Activated naive CD4-positive, alpha-beta T cell treated with anti-CD3 and anti-CD28 coated beads for 36 hours (primary cell): ENCODE measurements at places on chromosomes 5 and 9.

DNA sequence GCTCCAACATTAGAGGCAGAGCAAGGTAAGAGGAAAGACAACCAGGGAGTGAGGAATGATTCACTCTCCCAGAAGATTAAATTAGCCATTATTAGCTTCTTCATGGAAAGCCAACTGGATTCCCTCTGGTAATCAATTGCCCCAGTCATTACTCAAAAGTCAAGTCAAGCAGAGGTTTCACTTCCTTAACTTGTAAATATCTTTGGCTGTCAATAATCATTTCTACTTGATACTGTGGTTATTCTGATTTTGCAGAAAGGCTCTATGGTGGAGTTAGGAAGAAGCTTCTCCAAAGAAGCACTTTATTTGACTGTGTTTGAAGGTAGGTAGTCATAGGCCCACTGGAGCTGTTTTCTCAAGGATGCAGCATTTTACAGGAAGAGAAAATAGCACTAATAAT lies 78.0 kb downstream of the JAKMIP2 start:
- DNase-seq: no peak

DNA sequence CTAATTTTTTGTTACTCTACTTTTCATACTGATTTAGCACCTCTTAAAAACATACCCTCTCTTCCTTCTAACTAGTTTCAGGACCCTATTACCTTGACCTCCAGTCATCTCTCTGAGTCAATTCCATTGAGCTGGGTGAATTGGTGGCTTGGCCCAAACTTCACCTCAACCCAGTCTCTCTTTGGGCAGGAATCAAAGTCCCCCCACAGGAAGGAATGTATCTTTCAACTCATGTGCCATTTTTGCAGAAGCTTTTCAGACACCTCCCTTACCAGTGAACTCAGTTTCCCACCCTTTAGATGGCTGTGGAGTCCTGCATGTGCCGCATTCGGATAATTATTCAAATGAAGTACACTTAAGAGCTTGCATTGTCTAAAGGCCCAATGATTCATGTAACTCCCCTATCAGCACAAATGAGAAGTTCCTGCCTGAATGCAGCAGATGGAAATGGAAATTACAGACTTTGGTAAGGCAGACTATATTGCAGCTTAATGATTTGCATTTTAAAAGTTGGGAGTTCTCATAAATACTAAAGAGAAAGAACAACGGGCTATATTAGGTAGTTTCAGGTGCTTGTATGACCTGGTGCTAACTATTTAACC lies 693.5 kb downstream of the PTPRD start:
- no peak for DNase-seq

- no peak for DNase-seq
Observed at GRCh38 chr5:145445027-145445426, 390.1 kb downstream of the PRELID2 start.

DNA sequence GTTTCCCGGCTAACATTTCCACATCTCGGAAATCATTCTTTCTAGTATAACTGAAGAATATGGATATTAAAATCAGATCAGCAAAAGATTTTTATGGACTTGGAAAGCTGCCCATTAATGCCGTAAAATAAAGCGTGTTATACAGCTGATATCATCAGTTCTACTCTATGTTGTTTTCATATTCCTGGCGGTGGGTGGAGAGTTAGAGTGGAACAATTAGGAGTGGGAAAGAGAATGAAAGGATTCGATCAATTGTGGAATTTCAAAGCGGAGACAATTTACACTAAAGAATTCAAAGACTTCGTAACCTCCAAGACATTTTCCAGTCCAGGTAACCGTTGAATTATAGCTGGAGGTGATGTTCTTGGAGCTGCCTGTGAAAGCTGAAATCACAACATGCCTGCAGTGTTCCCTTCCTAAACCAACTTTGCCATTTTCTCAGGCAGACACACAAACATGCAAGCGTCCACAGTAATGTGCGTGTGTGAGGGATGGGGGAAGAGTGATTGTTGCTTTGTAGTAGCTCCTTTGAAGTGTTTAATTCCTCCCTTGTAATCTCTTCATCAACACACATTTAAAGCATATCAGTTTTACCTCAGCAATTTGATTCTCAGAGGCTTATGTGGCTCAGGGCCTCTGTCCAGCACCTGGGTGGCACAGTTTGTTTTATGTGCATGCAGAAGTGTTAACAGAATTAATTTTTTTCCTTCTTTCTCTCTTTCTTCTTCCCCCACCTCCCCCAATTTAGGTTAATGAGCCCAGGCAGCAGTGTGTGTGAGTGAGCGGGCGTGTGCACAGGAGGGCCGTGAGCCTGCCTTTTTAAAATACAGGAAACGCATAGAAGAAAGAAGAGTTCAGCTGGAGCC lies 544.1 kb downstream of the RAB3C start:
- no peak for DNase-seq

DNA sequence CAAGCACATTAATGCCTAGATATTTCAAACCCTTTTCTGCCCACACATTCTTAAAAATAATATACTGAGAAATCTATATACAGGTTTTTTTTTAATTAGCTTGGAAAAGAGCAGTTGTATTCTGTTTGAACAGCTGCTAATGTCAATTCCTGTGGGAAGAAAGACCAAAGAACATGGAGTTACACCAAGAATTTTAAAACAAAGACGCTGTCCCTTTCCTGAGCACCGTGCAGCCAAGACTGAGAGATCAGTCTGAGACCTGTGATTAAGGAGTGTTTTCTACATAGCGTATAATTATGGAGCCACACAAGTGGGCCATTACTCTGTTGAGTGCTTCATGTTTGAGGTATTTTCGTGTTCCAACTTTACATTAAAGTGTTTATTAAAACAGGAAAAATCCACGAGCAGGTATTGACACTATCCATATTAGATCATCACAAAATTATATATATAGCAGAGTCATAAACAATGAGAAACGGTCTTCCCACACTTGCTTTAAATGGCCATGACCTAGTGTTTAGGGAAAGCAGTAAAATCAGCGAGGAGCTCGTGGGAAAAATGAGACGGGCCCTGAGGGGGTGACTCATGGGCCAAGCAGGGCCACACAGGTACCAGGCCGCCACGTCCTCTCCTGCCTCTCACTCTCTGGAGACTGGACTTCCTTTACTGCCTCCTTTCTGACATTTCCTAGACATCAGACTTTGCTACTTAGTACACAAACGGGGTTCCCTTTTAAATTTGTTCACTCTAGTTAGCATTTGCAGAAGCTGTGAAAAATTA lies 153.1 kb upstream of the OTULINL start:
- no peak for DNase-seq

GRCh38 chr5:485946-486491 lies 38.2 kb downstream of the SLC9A3 start:
- peak; percentile 44 for DNase-seq

DNA sequence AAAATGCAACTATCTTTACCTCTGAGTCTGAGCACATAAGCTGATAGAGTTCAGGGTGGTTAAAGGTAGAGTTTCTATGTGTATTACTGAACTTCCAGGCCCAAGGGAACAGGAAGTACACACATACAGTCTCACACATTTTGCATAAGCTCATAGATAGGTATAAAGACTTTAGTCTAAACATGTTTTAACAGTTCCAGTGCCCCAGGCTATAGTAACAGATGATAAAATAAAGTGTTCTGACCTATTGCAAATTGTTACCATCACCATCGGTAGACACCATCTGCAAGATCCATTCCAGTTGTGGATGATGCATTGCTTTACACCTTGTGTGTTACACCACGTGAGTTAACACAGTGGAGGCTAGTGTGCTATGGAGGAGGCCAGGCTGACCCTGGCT lies 95.8 kb downstream of the TMEM174 start:
- DNase-seq: no peak

- DNase-seq: peak; percentile 16
Observed at GRCh38 chr9:125747765-125748445, 732 bp downstream of the PBX3 start.

DNA sequence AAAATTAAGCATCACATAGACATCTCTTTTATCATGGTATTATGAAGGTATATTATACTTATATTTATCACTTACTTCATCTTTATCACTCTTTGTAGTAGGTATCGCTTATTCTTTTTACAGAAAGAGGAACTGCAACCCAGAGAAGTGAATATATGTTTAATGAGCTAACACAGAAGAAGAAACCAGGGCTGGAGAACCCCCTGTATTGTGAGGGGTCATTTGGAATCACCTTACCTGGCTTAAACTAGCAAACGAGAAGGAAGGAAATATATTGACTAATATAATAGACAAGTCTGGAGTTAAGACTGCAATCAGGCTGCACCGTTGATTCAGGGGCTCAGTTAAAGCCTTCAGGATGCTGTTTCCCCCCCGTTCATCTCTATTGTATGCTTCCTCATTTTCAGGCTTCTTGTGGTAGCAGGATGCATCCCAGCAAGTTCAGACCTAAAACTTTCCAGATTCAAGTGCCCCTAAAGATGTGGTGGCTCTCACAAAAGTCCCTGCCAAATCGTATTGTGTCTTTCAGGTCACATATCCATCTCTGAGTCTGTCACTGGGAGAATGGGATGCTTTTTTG lies 146.4 kb downstream of the GCNT1 start:
- DNase-seq: no peak

DNA sequence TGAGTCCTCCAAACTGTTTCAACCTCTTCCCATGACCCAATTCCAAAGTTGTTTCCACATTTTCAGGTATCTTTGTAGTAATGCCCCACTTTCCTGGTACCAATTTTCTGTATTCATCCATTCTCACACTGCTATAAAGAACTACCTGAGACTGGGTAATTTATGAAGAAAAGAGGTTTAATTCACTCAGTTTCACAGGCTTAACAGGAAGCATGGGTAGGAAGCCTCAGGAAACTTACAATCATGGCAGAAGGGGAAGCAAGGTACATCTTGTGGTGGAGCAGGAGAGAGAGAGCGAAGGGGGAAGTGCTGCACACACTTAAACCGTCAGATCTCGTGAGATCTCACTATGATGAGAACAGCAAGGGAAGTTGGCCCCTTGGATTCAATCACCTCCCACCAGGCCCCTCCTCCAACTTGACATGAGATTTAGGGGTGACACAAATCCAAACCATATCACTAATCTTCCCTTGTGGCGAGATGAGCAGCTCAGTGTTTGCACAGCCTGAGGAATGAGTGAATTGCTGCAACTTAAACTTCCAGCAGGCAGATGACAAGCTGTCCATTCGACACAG lies 42.9 kb downstream of the TRIP13 start:
- DNase-seq: no peak

DNA sequence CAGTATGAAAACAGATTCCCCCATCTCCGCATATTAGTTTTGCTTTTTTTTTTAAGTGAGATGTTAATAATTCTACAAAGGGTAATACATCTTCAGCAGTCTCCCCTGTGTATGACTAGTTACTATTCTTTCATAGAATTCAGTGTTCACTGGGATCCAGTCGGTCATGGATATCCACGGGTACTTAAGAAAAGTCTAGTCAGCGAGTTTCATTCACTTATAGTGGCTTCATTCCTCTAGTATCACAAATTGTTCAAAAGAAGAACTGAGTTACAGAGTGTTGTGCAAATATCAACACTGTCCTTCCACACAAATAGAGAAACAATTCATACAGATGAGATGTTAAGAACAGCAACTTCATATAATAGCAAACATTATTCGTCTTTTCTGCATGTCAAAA lies 35.7 kb downstream of the BNC2 start:
- no peak for DNase-seq

DNA sequence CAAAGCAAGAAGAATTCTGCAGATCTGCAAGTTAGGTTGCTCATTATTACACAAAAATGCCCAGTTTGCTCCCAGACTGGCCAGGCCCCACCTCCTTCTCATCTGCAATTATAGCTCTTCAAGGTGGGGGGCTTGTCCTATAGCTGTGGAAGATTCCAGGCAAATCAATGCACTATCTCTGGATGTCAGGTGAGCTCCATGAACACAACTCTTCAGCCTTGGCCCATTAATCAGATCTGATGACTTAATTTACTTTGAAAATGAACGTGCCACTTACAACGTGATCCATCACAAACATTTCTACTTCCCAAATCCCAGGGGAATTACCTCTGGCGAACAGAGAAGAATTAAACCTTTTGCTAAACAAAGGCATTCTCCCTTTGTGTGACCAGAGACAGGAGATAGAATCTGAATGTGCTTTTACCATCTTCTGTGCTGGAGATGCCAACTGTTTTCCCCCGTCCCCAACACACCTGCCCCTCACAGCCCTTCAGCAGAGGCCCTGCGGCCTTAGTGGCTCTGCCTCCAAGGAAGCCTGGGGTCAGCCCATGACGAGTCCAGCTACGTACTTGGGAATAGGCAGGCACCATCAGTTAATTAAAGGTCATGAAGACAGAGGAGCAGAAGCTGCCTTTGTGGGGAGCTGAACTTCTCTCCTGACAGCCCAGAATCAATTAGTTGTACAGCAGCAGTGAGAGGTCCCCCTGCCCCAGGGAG lies 60.5 kb downstream of the SNX18 start:
- no peak for DNase-seq

- no peak for DNase-seq
Observed at GRCh38 chr9:18921366-18922075, 111.5 kb downstream of the SAXO1 start.

DNA sequence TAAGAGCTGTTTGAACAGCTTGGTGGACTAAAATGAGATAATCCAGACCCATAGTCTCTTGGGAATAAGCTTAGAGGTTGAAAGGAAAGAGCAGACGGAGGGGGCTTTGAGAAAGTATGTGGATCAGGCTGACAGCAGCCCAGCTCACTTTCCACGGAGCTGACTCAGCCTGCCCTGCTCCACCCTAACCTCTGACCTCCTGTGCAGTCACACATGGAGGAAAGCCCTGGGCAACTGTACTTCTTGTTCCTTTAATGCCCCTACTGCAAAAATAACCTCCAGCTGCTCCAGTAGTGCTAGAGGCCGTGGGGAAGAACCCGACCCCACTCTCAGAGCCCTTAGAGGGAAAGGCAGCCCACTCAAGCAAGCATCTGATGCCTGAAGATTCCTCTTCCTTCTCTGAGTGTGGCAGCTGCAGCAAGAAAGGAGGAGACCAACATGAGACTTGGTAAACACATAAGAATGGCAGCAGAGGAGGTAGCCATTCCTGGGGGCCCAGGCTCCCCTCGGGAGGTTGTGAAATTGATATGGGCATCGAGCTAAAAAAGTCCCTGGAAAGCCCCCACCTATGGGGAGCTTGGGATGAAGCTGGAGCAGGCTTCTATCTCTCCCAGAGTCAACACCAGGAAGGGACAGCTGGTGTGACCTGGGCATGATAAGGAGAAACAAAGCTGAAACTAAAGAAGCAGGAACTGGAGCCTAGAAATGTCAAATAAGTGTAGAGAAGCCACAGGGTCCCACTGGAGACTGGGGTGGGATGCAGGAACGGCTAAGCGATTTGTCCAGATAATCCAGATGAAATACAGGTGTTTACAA lies 204.3 kb downstream of the PIK3R1 start:
- DNase-seq: no peak
